SK-N-DZ (cell line): ENCODE measurements at places on chromosomes 11 and 22.

GRCh38 chr11:13280092-13280722 is 2.6 kb downstream of the BMAL1 start:
- DNase-seq, result no peak

DNA sequence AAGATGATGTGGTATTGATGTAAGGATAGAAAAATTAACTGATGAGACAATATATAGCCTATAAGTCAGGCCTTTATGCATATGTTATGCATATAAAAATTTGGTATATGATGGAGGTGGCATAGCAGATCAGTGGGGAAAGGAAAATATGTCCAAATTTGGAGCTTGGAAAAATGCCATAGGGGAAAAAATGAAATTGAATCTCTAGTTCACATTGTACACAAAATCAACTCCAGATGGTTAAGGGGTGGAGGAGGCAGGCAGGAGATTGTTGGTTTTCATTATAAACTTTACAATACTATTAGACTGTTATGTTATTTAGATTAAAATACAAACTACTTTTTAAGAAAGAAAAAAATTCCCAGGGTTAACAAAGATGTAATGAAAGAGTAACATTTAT is 15.1 kb upstream of the CD3E start:
- DNase-seq, result no peak

DNA sequence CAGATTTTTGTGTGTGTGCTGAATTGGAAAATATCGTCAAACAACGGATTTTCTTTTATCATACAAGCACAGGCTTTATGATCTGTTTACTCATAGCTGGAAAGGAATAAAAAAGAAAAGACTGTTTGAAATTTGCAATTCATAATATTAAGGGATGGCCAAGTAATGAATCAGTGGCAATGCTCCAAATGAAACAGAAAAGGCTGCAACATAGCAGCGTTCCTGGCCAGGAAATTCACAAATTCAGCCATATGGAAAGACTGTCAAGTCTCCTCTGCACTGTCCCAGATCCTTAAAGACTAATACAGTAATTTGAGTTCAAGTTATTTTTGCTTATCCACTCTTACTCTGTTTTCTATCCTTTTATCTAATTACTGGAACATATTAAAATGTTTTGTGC is 98.2 kb downstream of the MSANTD4 start:
- DNase-seq, result no peak

DNA sequence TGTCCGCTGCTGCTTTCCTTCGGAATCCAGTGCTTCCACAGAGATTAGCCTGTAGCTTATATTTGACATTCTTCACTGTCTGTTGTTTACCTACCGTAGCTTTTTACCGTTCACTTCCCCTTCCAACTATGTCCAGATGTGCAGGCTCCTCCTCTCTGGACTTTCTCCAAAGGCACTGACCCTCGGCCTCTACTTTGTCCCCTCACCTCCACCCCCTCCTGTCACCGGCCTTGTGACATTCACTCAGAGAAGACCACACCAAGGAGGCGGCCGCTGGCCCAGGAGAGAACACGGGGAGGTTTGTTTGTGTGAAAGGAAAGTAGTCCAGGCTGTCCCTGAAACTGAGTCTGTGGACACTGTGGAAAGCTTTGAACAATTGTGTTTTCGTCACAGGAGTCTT is 15.4 kb upstream of the ST14 start:
- DNase-seq, result no peak

GRCh38 chr11:92324890-92325289 is 100.3 kb downstream of the FAT3 start:
- DNase-seq, result peak; percentile 62

DNA sequence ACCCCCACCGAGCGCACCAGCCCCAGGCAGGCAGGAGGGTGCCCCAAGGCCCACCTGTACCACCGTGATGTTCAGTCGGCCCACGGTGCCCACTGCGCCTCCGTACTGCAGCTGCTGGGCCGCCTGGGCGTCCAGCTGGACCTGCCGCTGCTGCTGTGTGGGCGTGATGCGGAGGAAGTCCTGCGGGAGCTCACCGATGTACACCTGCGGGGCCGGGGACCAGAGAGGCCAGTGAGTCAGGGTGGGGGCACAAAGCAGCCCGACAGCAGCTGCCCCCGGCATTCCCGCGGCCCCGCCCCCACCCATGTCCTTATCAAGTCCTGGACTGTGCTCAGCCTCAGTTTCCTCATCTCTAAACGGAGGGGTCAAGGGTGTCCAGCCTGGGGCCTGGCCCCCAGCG is 13.8 kb downstream of the TOLLIP start:
- DNase-seq, result no peak

GRCh38 chr11:117823946-117824420 is 561 bp downstream of the FXYD2 start:
- DNase-seq, result no peak

DNA sequence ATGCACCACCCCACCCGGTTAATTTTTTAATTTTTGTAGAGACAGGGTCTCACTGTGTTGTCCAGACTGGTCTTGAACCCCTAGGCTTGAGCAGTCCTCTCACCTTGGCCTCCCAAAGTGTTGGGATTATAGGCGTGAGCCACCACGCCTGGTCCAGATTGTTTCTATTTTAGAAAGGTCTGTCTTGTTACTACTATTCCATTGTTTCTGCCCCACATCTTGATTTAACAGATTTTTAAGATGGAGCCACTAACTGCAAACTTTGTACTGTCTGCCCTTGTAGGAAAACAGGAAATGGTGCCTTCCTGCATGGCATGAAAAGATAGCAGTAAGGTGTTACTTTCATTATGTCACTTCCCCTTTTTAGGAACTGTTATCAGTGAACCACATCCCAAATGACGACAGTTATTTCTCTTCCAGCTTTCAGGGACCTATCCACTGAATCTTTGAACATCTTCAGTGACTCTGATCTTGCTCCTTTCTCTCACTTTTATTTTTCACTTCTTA is 23.2 kb downstream of the TAF1D start:
- no peak for DNase-seq

DNA sequence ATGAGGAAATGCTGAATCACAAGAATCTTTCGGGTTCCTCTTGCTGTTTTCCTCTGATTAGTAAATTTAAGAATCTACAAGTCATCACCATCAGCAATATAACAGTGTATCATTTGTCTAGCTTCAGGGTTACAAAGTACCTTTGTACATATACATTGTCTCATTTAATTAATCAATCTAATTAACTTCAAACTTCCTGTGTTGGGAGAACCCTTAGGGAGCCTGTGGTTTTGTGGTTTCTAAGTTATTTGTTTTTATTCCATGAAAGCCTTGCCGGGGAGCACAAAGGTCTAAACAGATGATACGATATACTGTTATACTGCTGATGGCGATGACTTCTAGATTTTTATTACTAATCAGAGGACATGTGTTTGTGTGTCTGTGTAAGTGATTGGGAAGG is 41.0 kb downstream of the TIMP3 start:
- DNase-seq, result no peak

DNA sequence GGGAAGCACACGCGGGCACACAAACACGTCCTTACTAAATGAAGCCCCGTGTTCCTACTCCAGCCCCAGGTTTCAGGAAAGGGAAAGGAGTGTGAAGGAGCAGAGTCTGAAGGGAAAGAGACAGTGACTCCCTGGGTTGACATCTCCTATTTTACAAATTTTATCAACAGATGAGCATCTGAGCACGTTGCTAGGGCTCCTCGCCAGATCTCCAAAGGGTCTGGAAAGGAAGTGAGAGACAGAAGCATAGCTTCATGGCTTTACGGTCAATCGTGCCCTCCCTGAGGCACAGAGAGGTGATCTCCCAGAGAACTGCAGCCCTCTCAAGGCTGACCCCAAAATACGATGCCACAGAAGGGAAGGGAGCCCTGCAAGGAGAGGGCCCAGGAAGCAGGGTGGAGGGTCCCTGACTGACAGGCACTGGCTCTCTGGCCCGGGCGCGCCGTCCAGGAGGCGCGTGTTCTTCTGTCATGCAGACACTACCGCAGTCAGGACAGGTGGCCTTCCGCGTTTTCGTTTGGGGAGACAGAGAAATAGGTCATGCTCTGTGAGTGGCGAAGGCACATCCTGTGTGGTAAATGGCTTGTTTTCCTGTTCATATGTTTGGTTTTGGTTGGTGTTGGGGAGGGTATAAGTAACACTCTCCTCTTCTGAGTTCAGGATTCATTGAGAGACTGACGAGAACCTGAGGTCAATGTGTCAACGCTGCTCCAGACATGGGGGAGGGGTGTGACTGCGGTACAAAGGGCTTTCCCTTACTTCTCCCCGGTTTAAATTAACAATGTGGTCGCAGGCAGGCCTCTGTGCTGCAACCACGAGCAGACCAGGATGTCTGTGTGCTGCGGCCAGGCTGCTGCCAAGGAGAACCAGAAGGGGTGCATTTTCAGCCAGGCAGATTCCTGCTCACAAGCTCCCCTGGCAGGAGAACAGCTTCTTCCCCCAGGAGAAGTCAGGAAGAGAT is 813.3 kb downstream of the OPCML start:
- no peak for DNase-seq

DNA sequence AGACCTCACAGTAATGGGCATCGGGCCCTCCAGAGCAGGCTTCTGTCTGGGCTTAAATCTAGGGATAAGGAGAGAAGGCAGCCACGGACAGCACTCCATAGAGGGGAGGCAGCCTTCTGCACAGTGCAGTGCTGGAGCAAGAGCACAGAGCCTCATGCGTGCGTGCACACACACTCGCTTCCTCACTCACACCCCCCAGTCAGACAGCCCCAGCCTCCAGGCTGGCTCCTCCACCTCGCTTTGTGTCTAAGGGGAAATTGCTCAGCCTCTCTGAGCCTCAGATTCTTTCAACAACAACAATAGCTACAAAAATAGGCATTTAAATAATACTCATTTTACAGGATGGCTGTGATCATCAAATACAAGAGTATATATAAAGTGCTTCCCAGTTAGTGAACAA is 26.7 kb upstream of the ETS1 start:
- DNase-seq, result no peak

DNA sequence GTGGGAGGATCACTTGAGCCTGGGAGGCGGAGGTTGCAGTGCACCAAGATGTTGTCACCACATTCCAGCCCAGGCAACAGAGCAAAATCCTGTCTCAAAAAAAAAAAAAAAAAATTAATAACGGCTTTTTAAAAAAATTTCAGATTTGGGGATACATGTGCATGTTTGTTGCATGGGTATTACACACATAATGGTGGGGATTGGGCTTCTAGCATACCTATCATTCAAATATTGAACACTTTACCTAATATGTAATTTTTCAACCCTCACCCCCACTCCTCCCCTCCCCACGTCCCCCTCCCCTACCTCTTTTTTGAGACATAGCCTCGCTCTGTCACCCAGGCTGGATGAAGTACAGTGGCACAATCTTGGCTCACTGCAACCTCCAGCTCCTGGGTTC is 40.1 kb downstream of the ABTB2 start:
- no peak for DNase-seq

GRCh38 chr11:87097582-87097981 is 59.8 kb downstream of the TMEM135 start:
- DNase-seq, result peak; percentile 92

GRCh38 chr11:74935285-74935684 is 13.6 kb downstream of the XRRA1 start:
- no peak for DNase-seq

DNA sequence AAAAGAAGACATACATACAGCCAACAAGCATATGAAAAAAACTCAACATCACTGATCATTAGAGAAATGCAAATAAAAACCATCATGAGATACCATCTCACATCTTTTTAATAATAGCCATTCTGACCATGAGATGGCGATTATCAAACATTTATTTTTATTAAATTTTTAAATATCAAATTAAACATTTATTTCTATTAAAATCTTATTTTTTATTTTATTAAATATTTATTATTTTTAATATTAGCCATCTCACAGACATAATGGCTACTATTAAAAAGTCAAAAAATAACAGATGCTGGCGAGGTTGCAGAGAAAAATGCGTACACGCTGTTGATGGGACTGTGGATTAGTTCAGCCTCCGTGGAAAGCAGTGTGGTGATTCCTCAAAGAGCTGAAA is 264.8 kb upstream of the TENM4 start:
- no peak for DNase-seq

DNA sequence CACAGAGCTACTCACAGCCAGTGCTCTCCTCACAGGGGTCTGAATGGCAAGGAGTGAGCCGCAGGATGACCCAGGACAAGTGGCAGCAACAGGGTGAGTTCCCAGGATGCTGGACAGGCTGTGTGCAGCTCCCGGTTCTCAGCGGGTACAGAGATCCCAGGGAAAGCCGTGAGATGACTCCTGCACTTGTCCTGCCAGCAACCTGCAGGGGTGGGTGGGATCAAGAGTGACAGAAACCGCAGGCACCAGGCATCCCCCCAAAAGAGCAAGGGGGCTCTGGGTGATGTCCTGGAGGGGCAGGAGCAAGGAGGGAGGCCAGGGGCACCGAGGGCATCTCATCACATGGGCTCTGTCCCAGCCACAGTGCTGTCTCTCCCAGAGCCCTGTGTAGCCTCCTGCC is 15.9 kb upstream of the PRODH start:
- DNase-seq, result no peak

GRCh38 chr22:24937114-24937513 is 9.4 kb downstream of the LHFPL7 start:
- DNase-seq, result peak; percentile 38

DNA sequence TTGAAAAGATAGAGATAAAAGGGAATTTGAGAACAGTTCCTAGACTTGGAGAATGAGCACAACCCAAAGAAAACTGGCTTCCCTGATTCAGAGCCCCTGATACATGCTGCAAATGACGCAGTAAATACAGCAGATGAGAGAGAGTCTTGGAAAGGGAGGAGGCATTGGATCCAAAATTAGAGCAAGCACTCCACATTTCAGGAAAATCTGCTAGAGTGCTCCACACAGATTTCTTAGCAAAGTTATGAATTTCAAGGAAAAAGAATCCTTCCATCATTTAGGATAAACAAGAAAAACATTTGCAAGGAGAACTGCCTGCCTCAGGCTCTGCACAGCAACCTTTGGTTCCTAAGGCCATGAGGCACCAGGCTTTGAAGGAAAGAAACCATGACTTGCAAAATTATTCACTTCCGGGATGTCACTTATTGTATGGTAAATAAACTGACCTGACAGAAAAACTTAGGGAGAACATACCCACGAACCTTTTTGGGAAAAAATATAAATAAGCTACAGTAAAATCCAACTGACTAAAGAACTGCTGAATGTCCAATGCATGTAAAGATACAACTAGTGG is 89.8 kb upstream of the RTL6 start:
- no peak for DNase-seq

GRCh38 chr11:79794484-79795393 is 353.9 kb upstream of the TENM4 start:
- DNase-seq, result peak; percentile 44

- DNase-seq, result peak; percentile 50
Observed at GRCh38 chr11:28366549-28367346, 258.6 kb downstream of the METTL15 start.

DNA sequence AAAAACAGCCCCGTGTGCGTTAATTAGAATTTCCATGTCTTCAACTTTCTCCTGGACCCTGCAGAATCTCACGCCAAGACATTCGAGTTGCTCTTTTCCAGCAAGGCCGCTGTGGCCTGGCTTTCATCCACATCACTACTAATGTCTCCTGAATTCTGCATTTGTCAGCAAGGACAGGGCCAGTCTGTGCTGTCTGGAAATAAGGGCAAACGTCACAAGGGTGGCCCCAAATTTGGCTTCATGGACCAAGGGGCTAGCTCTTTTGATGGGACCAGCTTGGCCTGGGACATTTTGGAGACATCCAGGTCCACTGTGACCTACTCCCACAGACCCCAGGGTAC is 33.4 kb downstream of the KCNQ1OT1 start:
- DNase-seq, result peak; percentile 47

- no peak for DNase-seq
Observed at GRCh38 chr11:69233744-69234570, 60.0 kb upstream of the MYEOV start.
